ENCODE measurements at places on chromosomes 5 and 9. TPM values are rescaled to one million over a fixed set of nuclear protein-coding genes. Genes with fewer than 3 reads are reported as not detected.

The GPR21 gene
- not detected for total RNA-seq

The SURF2 gene
- total RNA-seq = 19.2 TPM

The OTP gene
- 0.05 TPM for total RNA-seq

The MRPL22 gene
- total RNA-seq = 61.5 TPM

The HMGCS1 gene
- total RNA-seq = 66.1 TPM

Measured in Panc1 (cell line).